AML-193 (cell line): ENCODE measurements at places on chromosomes 16 and 17.

DNA sequence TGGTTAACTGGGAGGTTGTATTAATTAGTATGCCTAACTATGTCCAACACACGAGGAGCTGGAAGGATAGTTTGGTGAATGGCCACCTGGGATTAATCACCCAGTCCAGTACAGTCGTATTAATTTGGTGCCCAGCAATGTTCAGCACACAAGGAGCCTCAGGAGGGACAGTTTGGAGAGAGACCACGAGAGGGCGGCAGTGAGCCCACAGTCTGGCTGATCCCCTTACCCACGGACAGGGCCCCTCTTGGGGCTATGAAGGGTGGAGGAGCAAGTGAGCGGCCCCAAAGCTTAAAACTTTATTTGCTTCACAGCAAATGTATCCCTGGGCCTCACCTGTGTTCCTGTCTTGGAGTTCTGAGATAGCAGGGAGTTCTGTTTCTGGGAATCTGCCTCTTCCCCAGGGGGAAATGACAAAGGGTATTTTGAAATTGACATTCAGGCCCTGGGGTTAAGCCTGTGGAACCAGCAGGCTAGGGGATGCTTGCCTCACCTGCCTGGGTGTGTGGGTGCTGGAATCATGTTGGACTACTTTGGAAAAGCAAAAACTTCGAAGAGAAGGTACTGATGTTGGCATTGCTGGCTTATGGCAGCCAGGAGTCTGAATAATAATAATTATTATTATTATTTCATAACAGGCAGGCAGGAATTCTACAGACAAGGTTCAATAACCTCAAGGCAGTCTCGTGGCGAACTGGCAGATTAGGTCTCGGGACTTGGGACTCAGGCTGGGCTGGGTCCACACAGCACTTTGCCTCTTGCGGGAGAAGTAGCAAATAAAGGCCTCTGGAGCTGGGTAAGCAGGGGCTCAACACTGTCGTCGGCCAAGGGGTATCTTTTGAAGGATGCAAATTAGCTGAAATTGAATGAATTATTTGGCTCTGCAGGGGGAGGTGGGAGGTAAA, 227.6 kb upstream of the ASIC2 start:
- DNase-seq: peak; percentile 4

- DNase-seq: no peak
Observed at GRCh38 chr17:72853440-72854415, 238.8 kb downstream of the SLC39A11 start.

DNA sequence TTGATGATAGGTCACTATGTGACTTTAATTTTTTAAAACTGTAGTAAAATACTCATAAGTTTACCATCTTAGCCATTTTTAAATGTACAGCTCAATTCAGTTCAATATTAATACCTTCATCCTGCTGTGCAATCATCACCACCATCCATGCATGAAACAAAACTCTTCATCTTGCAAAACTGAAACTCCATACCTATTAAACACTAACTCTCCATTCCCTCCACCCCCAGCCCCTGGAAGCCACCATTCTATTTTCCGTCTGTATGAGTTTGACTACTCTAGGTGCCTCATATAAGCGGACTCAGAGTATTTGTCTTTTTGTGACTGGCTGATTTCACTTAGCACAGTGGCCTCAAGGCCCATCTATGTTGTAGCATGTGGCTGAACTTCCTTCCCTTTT, 9.4 kb upstream of the CNEP1R1 start:
- DNase-seq: no peak

DNA sequence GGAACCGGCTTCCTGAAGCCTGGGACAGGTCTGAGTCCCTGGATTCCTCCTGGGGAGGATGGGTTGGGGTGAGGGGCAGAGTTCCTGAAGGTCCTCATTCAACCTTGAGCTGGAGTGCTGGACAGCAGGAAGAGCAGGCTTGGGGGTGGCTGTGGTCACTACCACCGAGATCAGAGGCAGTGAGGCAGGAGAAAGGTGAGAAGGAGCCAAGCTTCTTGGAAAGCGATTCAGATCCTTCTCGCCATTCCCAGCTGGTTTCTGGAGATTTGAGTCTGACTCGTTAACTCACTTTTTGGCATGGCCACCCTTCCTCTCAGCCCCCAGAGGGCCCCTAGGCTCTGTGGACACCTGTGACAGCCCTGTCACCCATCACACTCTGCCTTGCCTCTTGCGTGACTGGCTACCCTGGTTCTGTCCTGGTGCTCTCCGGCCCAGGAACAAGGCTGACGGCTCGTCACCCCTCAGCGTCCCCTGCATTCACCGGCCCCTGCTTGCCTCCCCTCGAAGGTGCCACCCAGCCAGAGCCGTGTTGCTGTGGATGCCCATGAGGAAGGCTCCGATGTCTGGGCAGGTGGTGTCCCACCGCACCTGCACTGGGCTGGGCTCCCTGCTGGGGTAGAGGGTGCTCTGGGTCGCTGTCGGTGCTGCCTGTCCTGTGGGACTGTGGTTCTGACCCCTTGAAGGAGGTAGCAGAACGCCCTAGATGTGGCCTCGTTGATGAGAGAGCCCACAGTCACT, 9.7 kb upstream of the TIMP2 start:
- DNase-seq: no peak

DNA sequence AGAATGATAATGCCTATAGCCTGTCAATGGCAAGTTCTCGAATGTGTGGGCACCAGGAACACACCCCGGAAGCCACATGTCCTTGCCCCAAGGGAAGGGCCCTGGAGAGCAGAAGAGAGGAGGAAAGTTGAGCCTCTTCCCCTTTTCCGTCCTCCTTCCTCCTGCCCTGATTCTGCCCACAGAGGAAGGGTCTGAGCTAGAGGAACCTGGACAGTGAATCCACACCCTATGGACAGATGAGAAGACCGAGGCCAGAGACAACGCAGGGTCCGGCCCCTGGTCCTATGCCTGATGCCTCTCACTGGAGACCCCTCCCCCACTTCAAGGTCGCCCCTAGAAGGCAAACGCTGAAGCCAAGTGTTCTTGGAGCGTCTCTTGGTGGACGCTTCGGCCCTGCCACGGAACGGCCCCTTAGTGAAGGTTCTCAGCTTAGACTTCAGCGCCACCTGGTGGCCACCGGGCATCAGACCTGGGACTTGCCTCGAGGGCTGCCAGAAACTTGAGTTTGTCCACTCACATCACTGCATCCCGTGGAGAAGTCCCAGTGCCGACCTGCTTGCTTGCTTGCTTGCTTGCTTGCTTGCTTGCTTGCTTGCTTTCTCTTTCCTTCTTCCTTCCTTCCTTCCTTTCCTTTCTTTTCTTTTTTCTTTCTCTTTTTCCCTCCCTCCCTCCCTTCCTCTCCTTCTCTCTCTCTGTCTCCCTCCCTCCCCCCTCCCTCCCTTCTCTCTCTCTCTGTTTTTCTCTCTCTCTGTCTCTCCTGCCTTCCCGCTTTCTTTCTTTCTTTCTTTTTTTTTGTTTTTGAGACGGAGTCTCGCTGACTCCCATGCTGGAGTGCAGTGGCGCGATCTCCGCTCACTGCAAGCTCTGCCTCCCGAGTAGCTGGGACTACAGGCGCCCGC, 20.6 kb upstream of the SPNS3 start:
- peak; percentile 54 for DNase-seq

GRCh38 chr16:85003076-85003475, 8.3 kb downstream of the ZDHHC7 start:
- DNase-seq: no peak

DNA sequence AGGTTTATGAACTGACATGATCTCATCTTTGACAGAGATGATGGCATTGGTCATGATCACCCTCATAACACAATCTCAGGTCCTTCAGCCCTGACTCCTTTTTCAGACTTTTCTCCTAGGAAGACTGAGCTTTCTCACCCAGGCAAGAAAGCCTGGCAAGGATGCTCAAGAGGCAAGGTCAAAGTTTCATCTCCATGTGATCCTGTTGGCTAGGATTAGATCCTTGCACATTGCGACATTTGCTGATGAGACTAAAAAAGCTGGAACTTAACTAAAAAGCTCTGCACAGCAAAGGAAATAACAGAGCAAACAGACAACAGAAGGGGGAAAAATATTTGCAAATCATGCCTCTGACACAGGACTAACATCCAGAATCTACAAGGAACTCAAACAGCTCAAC, 444.1 kb upstream of the PSMD7 start:
- no peak for DNase-seq

DNA sequence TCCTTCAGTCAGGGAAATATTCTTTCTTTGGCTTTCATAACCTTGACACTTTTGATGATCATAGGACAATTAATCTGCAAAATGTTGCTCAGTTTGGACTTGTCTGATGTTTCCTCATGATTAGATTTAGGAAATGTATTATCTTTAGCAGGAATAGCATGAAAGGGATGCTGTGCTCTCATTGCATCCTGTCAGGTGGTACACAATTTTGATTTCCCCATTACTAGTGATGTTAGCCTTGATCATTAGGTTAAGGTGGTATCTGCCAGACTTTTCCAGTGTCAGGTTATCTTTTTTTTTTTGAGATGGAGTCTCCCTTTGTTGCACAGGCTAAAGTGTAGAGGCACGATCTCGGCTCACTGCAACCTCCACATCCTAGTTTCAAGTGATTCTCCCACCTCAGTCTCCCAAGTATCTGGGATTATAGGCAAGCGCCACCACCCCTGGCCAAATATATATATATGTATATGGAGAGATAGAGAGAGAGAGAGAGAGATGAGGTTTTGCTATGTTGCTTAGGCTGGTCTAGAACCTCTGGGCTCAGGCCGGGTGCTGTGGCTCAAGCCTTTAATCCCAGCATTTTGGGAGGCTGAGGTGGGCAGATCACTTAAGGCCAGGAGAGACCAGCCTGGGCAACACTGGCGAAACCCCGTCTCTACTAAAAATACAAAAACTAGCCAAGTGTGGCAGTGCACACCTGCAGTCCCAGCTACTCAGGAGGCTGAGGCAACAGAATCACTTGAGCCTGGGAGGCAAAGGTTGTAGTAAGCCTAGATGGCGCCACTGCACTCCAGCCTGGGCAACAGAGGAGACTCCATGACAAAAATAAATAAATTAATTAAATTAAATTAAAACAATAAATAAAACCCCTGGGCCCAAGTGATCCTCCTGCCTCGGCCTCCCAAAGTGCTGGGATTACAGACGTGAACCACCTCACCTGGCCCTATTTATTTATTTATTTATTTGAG, 15.8 kb upstream of the CAVIN1 start:
- DNase-seq: peak; percentile 28

- DNase-seq: no peak
Observed at GRCh38 chr17:32878211-32878610, 1.3 kb upstream of the MYO1D start.

GRCh38 chr17:39009581-39010001, 42.4 kb upstream of the FBXO47 start:
- DNase-seq: no peak

DNA sequence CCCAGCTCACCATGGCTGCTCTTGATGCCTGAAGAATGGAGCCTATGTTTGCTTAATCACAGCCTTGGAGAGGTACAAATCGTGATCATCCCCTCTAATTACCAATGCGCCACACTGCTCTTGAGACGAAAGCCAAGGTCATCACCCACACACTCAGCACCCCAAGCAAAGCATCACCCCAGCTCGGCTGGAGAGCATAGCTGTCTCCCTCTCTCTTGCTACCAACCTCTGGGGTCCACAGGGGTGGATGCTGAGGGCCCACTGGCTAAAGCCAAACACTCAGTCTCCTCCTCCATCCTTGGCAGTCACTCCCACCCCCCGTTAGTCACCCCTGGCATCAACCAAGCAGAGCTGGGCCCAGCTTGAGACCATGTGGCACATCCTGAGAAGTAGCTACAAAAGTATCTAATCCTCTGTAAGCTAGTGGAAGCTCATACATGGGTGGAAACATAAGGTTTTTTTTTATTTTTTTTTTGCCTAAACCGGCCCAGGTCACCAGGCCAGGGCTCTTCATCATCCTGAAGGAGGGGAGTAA, 44.8 kb downstream of the PIMREG start:
- DNase-seq: no peak

DNA sequence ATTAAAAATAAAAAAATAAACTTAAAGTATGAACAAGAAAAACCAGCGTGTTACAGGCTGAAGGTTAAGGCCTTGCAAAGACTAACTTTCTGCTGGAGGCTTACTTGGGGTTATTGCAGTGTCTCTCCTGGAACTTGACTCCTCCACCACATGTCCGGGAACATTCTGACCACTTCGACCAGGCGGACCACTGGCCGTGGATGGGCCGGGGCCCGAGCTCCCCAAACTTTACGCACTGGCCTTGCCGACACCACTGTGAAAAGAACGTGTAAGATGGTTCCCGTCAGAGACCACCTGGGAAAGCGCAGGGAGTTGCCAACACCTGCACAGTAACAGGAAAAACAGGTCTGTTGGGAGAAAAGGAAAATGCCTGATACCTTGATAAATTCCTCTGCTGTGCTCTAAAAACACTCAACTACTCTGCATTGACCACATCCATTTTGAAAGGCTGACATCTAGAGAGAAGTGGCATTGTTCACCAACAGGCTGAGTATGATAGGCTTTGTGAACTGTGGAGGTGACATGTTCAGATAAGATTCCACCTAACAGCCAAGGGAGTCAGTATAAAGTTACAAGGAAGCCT, 99.1 kb downstream of the ADAMTS18 start:
- DNase-seq: no peak

DNA sequence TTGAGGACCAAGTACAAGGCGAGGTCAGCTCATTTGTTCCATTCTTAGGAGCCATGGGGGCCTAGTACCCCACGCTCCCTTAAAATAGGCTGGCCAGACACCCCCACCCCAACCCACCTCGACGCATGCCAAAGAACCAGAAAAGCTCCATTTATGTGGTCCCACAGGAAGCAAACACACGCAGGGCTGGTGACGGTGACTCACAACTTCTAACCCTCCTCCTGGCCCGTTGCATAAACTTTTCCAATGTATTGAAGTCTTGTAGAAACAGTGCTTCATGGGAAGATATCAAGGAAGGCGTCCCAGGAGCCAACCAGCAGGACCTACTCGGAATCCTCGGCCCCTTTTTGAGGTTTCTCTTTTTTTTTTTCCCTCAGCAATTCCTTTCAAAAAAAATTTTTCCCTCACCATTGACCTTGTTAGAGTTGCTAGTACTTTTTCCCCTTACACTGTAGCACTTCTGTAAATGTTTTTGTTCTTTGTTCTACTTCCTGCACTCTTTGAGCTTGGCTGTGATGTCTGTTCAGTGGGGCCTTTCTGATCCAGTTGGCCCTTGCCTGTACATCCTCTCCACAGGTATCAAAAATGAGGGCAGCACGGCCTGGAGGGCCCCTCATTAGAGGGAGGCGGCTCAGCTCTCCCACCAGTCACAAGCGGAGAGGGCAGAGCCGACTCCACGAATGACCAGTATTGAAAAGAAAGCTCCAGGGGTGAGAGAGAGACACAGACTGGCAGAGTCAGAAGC, 208.3 kb downstream of the RGS9 start:
- DNase-seq: no peak

GRCh38 chr16:49720225-49720624, 135.7 kb downstream of the ZNF423 start:
- no peak for DNase-seq
